Hematopoietic multipotent progenitor cell (in vitro differentiated cells): ENCODE measurements at places on chromosomes 3 and 15. TPM values are rescaled to one million over a fixed set of nuclear protein-coding genes. Genes with fewer than 3 reads are reported as not detected.

GP5 gene
- 0.27 TPM for total RNA-seq

HMG20A gene
- total RNA-seq, result 26.4 TPM

DNA sequence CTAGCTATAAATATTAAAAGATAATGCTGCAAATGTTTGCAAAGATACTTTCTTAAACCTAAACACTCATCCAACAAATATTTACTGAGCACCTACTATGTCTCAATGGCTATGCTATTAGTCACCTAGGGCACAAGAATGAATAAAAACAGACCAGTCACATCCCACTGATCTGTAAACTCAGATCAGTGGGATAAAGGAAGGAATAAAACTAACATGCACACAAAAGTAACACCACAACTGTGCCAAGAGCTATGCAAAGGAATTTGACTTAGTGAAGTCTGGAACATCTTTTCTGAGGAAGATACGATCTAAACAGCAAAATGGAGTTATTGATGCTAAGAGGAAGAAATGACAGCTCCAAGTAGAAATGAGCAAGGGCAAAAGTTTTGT, 56.6 kb downstream of the CBLB start:
- no peak for DNase-seq

DNA sequence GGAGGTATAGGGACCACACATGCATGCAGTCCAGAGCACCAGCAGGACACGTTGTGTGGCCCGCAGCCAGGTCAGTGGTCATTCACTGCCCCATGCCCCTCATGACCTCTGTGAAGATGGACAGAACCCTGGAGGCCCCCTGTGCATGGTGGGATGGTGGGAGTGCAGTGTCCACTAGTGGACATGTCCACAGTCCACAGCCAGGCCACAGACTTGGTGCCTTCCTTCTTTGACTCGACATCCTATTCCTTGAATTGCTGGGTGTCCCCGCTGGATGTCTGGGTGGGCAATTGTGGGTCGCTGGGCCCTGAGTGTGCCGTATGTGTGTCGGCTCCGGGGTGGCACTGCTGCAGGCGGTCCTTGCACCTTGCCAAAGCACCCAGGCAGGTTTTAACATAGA, 35.7 kb downstream of the KLF15 start:
- DNase-seq, result no peak

DNA sequence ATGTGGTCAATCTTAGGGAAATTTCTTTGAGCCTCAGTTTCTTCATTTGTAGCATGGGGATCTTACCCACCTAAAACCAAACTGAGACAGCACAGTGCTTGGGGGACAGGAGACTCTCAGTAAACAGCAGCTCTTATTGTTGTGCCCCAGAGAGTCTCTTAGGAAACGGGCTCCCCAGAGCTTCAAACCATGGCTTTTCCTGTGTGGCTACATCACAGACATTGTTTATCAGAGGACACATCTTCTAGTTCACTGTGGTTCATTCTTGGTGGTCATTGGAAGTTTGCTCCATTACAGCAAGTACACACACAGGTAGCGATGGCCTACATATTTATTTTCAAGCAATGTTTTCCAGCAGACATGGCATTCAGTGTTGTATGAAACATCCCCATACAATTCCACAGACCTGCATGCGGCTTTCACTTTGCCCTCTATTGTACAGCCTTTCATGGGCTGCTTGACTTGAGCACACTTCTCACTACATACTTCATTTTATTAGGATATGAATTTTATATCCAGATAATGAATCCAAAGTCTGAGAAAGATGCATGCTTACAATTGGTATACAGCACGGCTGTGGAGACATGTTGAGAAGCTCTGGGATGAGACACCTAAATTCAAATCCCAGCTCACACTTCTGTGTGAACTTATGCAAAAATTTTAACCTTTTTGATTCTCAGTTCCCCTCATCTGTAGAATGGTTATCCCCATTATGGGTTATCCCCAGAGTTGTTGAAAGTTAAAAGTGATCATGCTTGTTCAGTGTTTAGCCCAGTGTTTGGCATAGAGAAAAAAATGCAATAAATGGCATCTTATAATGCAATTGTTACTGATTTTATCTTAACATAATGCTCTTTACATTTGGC, 84.8 kb upstream of the ICE2 start:
- no peak for DNase-seq

GRCh38 chr3:129593595-129594339, 12.7 kb downstream of the PLXND1 start:
- DNase-seq, result peak; percentile 68

- no peak for DNase-seq
Observed at GRCh38 chr3:33581666-33582065, 136.4 kb downstream of the CLASP2 start.
